ENCODE measurements at places on chromosomes 5 and 9. TPM values are rescaled to one million over a fixed set of nuclear protein-coding genes. Genes with fewer than 3 reads are reported as not detected.

C5orf58 gene
- not detected for total RNA-seq

KIF27 gene
- total RNA-seq = 6.3 TPM

PIP5K1B gene
- 2.1 TPM for total RNA-seq

PCA3 gene
- total RNA-seq = not detected

SV2C gene
- total RNA-seq = under 0.01 TPM

NUTM2G gene
- not detected for total RNA-seq

HABP4 gene
- 8.4 TPM for total RNA-seq

FIBCD1 gene
- not detected for total RNA-seq

CRHBP gene
- total RNA-seq = not detected

ALDH1B1 gene
- 11.5 TPM for total RNA-seq

PCDHB4 gene
- 1.6 TPM for total RNA-seq

PRDM9 gene
- total RNA-seq = not detected

SLC6A18 gene
- not detected for total RNA-seq

NAIP gene
- total RNA-seq = 15.1 TPM

OSMR gene
- 4.2 TPM for total RNA-seq

ADAMTS12 gene
- 19.3 TPM for total RNA-seq

PCDHB6 gene
- 0.52 TPM for total RNA-seq

CDH9 gene
- not detected for total RNA-seq

ENTR1 gene
- total RNA-seq = 7.8 TPM

SLCO6A1 gene
- total RNA-seq = 0.52 TPM

FOXD4L3 gene
- total RNA-seq = not detected

SPAG8 gene
- total RNA-seq = 0.52 TPM

ELOVL7 gene
- total RNA-seq = 0.52 TPM

OTULINL gene
- total RNA-seq = 6.3 TPM

ZNF462 gene
- total RNA-seq = 28.7 TPM

ADRB2 gene
- total RNA-seq = 3.1 TPM

GARIN3 gene
- not detected for total RNA-seq

PCDHB5 gene
- 3.1 TPM for total RNA-seq

PROB1 gene
- total RNA-seq = 23.5 TPM

CCL28 gene
- total RNA-seq = 0.52 TPM

PCDHGA1 gene
- total RNA-seq = 0.52 TPM

BICD2 gene
- 29.2 TPM for total RNA-seq

DCAF10 gene
- total RNA-seq = 13.6 TPM

RNF183 gene
- total RNA-seq = not detected

PCDHGB7 gene
- total RNA-seq = 7.3 TPM

TAF11L2 gene
- not detected for total RNA-seq

CCDC180 gene
- 7.3 TPM for total RNA-seq

PFN3 gene
- not detected for total RNA-seq

FAM193B gene
- 11.0 TPM for total RNA-seq

SLC36A2 gene
- total RNA-seq = under 0.01 TPM

ADAMTS16 gene
- total RNA-seq = 5.7 TPM

PNPLA7 gene
- 1.0 TPM for total RNA-seq

PCDHAC1 gene
- total RNA-seq = 0.52 TPM

CCNO gene
- not detected for total RNA-seq

COL23A1 gene
- 0.52 TPM for total RNA-seq
